ENCODE measurements at places on chromosomes 7 and 10.

- DNase-seq = no peak
Observed at GRCh38 chr10:58621379-58622077, 108.9 kb downstream of the BICC1 start.

GRCh38 chr10:6507311-6507710, 72.8 kb downstream of the PRKCQ start:
- no peak for DNase-seq

DNA sequence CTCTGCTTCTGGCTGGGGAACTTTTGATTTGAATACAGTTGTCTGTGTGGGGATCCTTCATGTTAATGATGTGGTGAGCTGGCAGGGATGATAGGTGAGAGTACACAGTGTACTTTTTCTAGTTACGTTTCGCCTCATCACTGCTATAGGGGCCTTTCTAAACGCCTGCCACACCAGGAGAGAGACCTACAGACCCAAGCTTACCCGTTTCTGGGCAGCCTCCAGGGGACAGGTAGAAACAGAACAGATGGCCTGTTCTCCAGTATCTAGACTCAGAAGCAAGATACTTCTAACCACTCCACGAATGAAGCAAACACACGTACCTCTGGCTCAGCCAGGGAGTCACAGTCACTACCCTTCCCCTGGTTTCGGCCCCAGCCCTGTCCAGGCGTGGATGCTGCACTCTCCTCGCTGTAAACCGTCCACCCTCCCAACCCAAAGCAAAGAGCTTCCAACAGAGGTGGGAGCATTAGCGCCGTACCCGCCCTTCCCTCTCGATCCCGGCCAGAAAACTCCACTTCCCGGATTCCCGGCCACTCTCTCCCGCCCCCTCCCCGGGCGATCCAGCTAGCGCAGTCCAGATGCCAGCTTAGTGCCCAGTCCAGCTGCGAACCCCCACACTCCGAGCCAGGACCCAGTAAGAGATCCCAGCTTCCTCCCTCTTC, 1.2 kb downstream of the CCDC6 start:
- DNase-seq = no peak

DNA sequence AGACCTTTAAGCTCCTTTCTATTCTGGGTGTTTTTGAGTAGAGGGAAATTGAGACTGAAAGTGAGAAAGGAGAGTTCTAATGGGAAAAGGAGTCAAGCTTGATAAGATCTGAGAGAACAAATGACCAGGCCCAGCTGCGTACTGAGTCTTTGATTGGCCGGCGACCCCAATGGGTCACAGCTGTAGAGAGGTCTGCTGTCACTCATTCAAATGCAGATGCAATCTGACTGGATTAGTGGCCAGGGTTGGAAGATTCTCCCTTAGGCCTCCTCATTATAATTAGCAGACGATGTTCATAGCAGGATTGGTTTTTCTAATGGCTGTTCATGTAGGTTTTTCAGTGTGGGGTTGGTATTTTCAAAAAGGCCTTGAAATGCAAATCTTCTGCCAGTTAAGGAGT, 127.2 kb upstream of the SLC25A13 start:
- DNase-seq = no peak

DNA sequence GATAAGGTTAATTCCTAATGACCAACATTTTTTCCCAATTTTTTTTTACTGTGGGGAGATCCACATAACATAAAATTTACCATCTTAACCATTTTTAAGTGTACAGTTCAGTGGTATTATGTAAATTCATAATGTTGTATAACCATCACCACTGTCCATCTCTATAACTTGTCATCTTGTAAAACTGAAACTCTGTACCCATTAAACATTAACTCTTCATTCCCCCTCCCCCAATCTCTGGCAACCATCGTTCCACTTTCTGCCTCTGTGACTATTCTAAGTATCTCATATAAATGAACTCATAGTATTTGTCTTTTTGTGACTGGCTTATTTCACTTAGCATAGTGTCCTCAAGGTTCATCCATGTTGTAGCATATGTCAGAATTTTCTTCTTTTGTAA, 46.0 kb upstream of the HPS1 start:
- no peak for DNase-seq

- DNase-seq = no peak
Observed at GRCh38 chr10:14477408-14477710, 146.6 kb upstream of the FRMD4A start.

DNA sequence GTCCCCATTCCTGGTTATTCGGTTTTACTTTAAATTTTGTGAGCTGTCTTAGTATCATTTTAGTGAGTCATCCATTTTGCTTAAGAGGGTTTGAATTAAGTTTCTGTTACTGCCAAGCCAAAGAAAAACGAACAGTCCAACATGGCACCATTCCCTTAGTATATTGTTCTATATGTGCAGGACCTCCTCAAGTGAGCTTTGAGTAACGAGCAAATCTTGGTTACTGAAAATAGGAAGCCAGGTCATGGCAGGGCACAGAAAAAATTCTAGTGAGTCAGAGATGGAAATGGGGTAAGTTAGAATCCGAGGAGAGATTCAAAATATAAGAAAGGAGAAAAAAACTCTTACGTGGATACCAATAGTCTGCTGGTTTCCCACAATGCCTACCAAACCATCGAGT, 292.9 kb downstream of the BAMBI start:
- DNase-seq = no peak

DNA sequence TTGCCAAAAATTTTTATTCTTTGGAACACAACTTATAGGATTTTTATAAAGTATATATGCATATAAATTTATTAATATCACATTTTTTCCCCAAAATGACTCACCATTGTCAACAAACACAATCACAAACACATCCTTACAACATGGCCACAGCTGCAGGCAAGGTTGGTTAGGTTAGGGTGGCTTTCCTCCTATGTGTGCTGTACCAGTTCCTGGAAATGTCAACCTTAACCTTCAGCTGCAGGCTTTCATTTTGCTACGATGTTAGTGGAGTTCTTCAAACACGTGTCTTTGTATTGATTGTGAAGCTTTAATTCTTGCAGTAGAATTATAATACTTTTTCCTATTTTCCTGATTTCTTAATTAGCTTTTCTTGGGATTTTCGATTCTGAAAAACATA, 185.8 kb downstream of the PTEN start:
- DNase-seq = no peak

DNA sequence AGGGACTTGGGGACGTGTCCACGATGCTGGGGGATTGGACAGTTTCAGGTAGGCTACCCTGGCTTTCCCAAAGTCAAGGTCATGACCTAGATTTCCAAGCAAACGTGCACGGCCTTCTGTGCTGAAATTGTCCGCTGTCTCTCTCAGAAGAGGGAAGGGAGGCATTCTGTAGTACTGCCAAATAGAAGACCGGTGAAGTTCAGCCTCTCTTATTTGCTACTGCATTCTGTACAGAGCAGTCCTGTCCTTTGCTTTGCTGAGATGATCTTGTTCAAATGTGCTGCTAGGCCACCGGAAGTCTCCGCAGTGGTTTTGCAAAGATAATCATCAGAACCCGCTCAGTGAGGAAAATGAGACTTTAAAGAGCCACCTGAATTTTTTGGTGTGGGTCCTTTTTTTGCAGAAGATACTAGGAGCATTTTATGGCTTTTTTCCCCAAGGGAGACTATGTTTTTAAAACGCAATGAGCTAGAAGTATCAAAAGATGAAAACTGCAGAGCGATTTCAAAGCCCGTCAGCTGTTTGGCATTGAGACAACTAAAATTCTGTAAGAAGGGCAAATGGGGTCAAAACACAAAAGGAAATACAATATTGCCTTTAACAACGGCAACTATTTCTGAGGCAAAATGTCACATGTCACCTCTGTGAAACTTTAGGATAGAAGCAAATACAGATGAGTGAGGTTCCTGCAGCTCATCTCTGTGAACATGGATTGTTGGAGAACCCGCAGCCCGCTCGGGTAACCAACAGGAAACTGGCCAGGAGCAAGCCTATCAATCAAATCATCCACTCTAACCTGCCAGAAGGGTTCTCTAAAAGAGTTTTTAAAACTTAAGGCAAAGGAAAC, 1.3 kb upstream of the NMT2 start:
- no peak for DNase-seq

DNA sequence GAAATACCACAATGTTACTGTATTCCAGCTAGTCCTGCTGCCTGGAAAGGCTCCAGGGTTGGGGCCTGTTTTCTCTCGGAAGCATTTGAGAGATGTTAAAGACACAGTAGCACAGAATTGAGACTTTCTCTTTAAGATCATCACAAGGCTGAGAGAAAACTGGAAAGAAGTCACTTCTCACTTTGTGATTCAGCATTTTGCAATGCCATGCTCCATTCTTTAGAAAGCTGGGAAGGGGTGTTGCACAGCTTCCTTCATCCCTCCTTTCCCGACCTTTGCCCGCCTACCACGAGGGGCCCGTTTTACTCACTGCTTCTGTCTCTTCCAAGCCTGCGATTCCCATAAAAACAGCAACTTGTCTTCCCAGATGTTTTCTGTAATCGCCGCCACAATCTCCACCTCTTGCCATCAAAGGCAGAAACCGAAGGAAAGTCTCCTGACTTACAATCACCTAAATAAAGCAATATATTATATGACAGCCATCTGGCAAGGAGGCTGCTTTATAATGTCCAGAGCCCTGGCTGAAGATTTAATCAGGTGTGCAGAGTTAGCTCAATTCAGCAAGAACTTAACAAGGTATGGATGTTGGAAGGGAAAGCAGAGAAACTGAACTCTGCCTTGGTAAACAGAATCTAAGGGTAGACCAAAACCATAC, 18.9 kb downstream of the NOD1 start:
- DNase-seq = no peak

DNA sequence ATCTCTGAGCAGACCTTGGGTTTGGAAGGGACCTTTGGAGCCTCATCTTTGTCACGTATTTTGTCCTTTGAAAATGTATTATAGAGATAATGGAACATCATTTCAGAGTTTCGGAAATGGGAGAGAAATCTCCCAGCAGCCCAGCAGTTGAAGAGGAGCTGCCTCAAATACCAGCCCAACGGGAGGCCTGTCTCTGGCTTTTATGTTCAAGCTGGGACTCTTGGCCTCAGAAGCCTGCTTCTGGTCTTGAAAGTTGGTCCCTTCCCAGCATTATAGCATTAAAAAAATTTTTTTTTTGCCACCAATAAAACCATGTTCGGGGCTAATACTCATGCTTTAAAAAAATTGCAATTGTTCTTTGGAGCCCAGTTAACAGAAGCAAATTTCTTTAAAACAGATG, 73.4 kb upstream of the CTBP2 start:
- no peak for DNase-seq

Data from keratinocyte (primary cell).